ENCODE measurements at places on chromosomes 2 and 18.

GRCh38 chr2:218434456-218434855 lies 15.5 kb downstream of the VIL1 start:
- DNase-seq: no peak

- DNase-seq: peak; percentile 49
Measured at GRCh38 chr2:106160786-106161261, 33.3 kb downstream of the UXS1 start.

DNA sequence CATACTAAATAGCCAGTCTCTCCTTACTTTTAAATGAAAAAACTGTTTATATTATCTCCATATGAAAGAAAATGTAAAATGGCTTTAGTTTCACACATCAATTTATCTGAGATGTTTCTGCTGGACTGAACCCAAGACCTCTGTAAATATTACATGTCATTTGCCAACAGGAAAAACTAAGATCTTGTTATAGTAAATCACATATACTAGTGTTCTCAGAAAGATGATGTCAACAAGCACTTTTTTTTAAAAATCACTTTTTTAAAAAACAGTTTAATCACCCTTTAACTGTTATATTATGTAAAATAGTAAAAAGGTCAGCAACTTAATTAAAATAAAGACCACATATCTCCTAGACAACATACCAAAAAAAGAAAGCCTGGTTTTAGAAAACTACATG lies 46.3 kb downstream of the PTPN2 start:
- no peak for DNase-seq

DNA sequence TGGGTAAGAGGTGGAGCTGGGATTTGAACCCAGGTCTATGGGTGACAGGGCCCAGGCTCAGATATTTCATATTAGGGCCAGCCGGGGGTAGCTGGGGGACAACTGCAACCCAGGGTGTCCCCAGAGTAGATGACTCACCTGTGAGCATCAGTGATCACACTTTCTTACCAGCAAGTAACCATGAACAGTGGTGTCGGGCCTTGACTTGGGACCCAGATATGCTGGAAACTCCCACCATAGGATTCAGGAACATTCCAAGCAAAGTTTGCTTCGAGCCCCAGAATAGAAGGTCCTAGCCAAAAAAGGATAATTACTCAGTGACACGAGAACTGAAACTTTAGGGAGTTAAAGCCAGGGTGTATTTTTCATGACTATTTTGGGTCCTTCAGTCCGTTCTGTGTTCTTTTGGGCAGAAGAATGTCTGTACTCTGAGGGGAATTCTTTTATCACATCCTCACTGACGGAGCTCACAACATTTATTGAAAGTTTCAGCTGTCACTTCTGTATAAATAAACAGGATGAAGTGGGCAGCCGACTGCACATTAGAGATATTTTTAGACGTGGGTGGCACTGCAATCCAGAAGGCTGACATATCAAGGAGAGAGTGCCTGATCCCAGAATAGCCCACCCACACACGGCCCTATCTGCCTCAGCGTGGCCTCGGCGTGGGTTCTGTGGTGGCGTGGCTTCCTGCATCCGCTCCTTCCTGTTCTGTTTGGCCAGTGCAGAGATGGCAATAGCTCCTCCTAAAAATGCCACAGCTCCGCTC lies 45.6 kb downstream of the RAMP1 start:
- DNase-seq: peak; percentile 57

GRCh38 chr2:205386109-205386508 lies 296.2 kb upstream of the NRP2 start:
- no peak for DNase-seq

- no peak for DNase-seq
Measured at GRCh38 chr2:27891673-27892105, 1.2 kb downstream of the BABAM2 start.

DNA sequence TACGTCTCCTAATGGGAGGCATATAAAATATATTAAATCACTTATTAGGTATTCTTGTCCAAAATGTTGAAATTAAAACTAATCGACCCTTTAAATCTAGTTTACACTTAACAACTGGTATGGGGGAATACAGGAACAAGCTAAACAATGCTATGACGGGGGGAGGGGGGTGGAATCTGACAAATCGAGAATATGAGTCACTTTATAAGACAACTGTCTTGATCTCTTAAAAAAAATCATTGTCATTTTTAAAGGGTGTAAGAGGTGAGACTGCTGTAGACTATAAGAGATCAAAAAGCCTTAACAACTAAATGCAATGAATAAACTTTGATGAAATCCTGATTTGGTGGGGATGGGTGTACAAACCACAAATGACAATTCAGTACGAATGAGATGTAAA lies 6.0 kb downstream of the MAP3K2 start:
- DNase-seq: no peak

- DNase-seq: no peak
Measured at GRCh38 chr2:175571078-175571653, 389.7 kb upstream of the ATP5MC3 start.

DNA sequence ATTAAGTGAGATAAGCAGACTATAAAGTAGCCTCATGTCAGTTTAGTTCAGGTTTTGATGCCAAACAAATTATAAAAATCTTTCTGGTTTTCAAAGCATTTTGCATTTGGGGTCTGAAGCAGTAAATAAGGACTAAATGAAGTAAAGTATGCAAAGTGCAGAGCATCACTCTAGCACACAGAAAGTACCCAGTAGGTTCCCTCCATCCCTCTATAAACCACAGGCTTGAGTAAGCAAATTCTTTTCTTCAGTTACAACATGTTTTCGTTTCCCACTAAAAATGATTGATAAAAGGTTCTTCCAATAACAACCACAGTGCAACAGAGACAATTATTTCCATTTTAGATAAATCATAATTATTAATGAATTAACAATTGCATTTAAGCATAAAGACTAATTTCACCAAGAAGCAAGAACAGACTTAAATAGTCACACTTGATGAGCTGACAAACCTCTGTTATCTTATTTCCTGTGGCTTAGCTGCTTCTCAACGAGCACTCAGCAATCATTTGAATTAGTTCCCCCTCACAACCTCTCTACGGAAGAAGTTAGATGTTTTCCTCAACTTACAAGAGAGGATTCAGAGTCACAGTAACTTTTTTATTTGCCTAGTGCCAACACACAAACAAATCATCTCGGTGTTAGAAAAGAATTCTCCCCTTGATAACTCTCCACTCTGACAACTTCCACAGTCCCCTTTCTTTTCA lies 249.8 kb downstream of the NBAS start:
- DNase-seq: no peak

DNA sequence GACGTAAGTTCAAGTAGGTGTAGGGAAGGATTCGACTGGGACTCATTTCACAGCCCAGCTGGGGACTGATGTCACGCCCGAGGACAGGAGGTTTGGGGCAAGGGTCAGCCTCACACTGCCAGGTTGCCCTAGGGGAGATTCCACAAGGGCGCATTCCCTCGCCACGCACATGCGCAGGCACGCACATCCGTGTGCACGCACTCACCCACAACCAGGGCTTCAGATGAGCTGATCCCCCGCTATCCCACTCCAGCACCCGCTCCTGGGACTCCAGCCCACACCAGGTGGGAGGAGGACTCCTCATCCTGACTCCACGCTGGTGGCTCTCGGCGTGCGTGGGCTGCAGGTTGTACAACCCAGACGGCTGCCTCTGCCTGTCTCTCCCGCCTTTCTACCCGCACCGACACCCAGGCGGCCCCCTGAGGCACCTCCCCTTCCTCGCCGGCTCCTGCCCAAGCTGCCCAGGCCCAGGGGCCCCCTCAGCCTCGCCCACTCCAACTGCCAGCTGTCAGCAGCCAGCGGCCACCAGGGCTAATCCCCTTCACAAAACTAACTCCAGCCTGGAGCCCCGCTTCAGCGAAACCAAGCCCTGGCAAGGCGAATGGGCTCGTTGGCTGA lies 47.8 kb upstream of the FOSL2 start:
- DNase-seq: no peak

- no peak for DNase-seq
Measured at GRCh38 chr2:203787979-203788378, 79.6 kb upstream of the CTLA4 start.

DNA sequence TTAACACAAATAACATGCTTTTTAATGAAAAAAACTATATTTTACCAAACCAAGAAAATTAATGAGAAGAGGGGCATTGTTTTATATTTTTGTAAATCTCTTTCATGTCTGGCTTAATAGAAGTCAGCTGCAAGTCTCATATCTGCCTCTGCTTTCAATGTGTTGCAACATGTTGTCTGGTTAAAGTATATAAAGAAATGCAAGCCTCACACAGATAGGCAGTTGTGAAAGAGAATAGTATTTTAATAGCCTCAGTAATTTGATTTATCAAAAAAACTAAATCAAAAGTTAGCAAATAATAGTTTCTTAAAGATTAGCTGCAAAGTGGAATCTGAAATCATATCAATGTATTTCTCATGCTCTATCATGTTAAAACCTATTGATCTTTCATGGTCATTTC lies 52.9 kb upstream of the NCOA1 start:
- DNase-seq: no peak

- DNase-seq: no peak
Measured at GRCh38 chr2:233049194-233049761, 10.9 kb upstream of the INPP5D start.

DNA sequence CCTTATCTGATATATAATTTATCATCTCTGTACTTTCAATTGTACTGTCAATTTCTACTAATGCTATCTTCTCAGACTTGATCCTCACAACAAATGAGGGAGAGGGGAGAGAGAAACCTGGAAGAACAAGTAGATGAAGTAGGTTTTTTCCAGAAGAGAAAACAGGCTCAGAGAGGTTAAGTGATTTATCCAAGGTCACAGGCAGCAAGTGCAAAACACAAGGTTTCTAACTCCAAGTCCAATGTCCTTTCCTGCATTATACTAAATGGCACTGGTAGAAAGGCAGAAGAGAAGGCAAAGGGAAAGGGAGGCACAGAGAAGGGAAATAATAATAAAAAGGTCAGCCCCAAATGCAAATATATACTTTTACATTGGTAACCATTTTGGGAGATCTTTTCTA lies 7.5 kb downstream of the MEX3C start:
- DNase-seq: no peak

DNA sequence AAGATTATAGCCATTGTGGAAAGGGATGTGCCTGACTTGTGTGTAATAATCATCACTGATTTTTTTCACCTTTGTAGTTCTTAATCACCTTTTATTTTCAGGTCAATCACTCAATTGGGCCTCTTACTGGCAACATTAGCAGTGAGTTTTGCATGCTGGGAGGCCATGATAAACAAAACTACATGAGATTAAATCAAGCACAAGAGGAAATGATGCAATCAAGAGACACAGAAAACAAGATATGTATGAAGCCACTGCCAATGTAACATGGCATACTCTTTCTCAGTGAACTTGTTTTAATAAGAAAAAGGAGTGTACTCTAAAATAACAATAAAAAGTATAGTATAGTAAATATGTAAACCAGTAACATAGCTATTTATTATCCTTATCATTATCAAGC lies 69.9 kb upstream of the FSIP2 start:
- DNase-seq: no peak

- peak; percentile 5 for DNase-seq
Measured at GRCh38 chr2:177983183-177983788, 89.3 kb downstream of the PDE11A start.

GRCh38 chr2:145654746-145655145 lies 1134.8 kb upstream of the ZEB2 start:
- DNase-seq: no peak

- no peak for DNase-seq
Measured at GRCh38 chr2:138000009-138000408, 35.7 kb downstream of the HNMT start.

Measured in stimulated activated naive CD8-positive, alpha-beta T cell treated with anti-CD3 and anti-CD28 coated beads, Interleukin-15, Interleukin-2, amounts not matched to agents 100 U/mL and 50 U/mL, for 24 hours (primary cell).